ENCODE measurements at places on chromosomes 5 and 9.

- no peak for DNase-seq
Measured at GRCh38 chr9:103734471-103734870, 359.6 kb upstream of the SMC2 start.

DNA sequence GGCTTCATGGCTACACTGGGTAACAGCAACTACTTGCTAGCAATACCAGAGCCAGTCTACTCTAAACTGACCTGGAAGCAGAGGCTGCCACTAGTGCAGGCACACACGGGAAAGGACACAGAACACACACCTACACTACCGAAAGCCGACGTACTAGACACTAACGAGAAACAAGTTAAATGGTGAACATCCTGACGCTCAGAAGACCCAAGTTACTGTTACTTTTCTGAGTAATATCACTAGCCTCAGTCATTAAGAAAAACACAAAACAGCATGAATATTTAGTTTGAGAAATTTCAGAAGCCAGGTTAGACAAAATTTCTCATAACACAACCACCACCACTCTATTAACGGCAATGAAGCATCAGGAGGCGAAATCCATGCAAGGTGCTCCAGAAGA, 44.5 kb downstream of the CAMSAP1 start:
- DNase-seq, result no peak

DNA sequence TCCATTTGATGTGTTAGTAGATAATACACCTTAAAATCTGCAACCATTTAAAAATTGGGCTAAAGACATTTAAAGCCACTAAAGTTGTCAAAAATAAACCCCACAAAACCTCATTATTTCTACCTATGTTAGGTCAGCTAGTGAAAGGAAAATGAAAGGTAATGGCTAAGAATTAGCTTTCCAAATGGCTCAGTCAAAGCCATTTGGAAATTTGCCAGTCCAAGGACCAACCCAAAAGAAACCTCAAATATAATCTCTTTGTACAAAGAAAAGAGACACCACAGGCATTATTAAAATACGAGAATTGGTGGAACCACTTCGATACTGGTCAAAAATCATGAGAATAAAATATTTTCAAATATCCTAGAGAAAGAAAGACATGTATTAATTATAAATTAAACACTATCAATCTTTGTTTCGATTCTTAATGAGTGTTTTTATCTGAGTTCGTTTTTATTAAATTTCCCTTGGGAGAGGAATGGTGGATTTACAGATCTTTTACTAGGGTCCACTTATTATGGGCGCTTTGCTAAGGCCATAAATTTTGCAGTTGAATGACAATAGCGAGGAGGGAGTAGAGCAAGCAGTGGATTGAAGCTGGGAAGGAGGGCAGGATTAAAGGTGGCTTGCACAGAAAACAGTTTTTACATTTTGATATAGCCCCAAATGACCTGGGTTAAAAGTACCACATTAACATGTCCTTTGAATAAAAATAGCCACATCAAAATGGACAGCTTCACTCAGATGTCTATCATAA, 116.8 kb upstream of the SHB start:
- DNase-seq, result no peak

DNA sequence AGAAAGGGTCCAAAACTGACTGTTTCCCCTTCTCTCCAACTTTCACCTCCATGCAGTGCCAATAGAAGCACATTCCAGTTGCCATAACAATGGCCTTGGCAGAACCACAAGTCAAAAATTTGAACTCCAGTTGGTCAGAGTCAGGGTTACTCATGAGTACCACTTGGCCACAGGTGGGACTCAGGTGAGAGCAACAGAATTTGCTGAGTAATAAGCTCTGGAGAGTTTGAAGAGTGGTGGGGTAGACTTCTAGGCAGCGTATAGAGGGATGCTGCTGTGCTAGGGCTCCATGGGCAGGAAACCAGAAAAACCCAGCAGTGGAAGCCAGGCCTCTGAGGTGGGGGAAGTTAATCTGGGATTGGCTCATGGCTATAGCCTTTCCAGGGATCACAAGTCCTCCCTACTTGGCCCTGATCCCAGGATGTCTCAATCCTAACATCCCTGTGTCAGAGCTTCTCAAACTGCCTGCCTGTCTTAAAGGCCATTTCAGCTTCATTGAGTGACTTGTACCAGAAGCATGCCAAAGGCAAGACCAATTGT, 30.2 kb downstream of the SNX18 start:
- no peak for DNase-seq

DNA sequence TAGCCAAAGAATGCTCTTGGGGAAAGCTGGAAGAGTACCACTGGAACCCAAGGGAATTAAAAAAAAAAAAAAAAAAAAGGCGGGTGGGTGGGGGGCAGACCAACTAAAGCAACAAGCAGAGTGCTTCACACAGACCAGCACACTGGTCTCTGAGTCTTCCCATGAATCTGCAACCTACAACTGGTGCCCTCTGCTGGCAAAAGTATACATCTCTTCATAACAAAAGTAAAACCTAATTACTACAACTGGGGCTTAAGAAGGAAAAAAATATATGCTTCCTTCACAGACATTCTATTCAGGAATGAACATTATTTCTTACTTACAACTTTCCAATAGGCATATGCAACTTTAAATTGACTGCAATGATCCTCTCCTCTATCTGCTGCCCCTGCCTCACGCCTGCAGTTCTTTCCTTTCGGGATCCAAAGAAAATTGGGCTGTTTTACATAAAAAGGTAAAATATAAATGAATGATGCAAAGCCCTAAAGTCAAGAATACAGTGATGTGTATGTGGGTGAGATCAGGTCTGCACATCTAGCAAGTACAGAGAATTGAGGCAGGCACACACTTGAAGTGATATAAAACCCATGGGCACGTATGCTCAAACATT, 7.2 kb upstream of the KLHL3 start:
- DNase-seq, result no peak

- no peak for DNase-seq
Measured at GRCh38 chr5:103260951-103261350, 2.4 kb downstream of the MACIR start.

DNA sequence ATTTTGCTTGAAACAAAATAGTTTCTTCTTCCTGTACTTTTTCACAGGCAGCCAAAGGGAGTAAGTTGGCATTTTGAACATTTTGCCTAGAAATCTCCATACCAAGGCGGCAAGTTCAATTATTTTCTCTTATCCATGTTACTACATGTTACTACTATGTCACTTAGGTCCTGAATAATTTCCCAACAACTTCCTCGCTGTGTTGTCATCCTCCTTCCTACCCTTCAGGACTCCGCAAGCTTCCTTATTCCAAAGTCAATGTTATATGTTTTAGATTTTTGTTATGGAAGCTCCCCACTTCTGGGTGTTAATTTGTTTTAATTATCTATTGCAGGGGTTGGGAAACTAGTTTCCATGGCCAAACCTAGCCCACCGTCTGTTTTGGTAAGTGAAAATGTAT, 9.9 kb upstream of the B4GALT1 start:
- no peak for DNase-seq

DNA sequence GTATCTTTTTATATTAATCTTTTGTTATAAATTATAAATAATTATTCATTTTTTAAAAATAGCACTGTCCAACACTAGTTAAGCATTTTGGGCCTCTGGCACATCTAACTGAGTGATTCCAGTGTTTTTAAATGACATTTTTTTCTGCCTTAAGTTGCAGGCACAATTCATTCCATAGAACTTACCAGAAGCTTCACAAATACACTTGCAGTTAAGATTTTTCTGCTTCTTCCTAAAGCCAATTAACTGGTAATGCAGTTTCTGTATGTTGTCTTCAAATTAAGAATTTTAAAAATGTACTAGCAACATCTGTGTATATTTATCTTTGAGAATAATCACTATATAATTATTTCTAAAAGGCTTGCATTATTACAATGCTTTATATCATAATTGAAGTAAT, 11.2 kb upstream of the NFIB start:
- no peak for DNase-seq

GRCh38 chr5:8606231-8606630, 737.3 kb downstream of the MTRR start:
- no peak for DNase-seq

GRCh38 chr5:152549709-152550108, 144.6 kb upstream of the NMUR2 start:
- DNase-seq, result no peak

DNA sequence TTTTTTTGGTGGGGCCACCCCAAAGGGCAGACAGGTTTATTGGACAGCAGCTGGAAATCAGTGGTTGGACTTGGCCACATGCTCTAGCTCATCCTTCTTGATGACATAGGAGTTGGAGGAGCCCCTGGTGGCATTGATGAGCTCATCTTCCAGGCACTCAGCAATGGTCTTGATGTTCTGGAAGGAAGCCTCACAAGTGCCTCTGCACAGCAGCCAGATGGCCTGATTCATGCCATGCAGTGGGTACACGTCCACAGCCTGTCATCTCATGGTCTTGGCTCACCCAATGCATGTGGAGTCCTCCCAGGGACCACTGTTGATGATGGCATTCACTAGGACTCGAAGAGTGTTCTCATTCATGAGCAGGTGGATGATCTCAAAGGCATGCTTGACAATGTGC, 11.3 kb upstream of the RCL1 start:
- no peak for DNase-seq

DNA sequence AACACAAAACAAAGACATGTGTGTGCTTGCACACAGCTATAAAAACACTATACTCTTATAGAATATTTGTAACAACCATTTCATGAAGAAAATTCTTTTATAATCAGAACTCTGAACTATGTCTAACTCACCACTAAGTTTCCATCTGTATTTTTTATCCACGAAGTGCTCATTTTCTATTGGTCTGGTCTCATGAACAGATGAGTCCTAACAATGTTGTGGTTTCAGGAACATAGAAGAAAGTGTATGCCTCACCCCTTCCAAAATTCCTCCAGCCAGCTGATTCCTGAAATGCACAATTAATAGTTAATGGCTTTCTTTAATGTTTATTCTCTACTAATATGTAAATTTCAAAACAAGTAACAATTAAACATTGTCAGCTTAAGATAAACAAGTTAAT, 325.3 kb upstream of the GRAMD2B start:
- no peak for DNase-seq

- no peak for DNase-seq
Measured at GRCh38 chr5:160626322-160626721, 204.7 kb downstream of the PTTG1 start.

- DNase-seq, result no peak
Measured at GRCh38 chr9:28781481-28781880, 1208.2 kb upstream of the C9orf72 start.

GRCh38 chr5:126138281-126138931, 284.8 kb upstream of the GRAMD2B start:
- no peak for DNase-seq

DNA sequence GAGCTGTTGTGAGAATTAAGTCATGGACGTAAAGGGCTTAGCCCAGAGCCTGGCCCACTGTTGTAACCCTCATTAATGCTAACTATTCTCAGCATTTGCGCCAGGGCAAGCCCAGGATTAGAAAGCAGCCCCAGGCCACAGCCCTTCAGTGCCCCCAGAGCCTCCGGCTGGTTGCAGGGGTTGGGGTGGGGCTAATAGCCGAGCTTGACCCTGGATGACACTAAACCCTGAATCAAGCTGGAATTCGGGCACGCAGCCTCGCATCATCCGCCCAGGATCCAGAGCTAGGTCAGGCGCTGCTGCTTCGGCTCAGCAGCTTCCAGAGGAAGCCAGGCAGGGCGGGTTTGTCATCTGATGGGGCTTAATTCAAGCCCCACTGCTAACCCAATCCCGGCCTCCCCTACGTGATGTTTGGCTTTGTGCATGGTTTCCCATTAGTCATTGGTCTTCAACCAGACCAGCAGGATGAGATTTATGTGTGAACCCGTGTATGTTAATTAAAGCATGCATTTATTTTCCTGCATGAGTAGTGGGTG, 1.2 kb upstream of the MEGF9 start:
- DNase-seq, result peak; percentile 49

GRCh38 chr5:57844410-57844809, 361.8 kb upstream of the ACTBL2 start:
- no peak for DNase-seq

DNA sequence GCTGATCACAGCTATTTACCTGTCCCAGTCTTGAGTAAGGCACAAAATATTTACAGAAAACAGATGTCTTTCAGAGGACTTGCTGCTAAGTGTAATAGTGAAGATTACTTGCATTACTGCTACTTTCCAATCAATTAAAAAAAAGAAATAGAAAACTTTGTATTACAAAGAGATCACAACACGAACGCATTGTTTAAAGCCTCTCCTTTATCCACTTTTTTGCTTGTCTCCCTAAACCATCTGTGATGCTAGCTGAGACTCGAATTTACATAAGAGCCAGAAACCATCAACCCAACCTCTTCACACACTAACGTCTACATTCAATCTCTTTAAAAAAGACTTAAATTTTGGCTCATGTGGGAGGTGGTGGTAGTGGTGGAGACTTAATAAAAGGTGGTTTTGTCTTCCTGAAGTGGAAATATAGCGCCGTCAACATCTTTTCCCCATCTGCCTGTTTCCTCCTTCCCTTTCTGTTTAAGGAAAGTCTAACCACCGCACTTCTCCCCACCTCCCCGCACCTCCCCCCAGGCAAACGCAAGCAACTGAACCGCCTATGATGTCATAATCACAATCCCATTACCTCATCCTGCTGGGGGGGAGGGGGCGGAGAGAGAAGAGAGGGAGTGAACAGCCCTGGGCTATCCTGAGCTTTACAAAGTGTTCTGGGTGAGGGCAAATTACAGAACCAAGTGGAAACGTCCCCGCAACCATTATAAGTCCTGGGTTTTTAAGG, 948 bp upstream of the FAM53C start:
- DNase-seq, result peak; percentile 77

GRCh38 chr9:97419309-97419867, 7.5 kb downstream of the TDRD7 start:
- no peak for DNase-seq

GRCh38 chr5:151961557-151961956, 36.9 kb upstream of the GLRA1 start:
- no peak for DNase-seq

- no peak for DNase-seq
Measured at GRCh38 chr9:37348917-37349316, 73.6 kb upstream of the GRHPR start.

GRCh38 chr9:36625006-36625615, 52.4 kb downstream of the MELK start:
- no peak for DNase-seq

DNA sequence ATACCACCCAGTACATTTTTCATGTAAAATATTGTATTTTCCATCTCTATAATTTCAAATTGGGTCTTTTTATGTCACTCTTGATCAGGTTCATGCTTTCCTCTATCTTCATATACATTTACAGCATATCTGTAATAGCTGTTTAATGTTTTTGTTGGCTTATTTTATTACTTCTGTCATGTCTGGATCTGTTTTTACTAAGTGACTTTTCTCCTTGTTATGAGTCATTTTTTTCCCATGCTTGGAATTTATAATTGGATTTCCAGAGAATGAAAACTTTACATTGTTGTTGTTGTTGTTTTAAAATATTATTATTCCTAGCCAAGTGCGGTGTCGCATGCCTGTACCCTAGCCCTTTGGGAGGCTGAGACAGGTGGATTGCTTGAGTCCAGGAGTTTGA, 5.6 kb upstream of the ADAMTS19 start:
- DNase-seq, result no peak

- no peak for DNase-seq
Measured at GRCh38 chr5:96648023-96648422, 14.2 kb upstream of the CAST start.

GRCh38 chr5:169826618-169827017, 153.7 kb downstream of the INSYN2B start:
- no peak for DNase-seq

Data from right renal pelvis (tissue), 4 donors.